ENCODE measurements at places on chromosomes 2 and 18. TPM values are rescaled to one million over a fixed set of nuclear protein-coding genes. Genes with fewer than 3 reads are reported as not detected.

Gene ARL5A
- total RNA-seq, result 44.1 TPM

Gene ANO7
- 0.09 TPM for total RNA-seq

DNA sequence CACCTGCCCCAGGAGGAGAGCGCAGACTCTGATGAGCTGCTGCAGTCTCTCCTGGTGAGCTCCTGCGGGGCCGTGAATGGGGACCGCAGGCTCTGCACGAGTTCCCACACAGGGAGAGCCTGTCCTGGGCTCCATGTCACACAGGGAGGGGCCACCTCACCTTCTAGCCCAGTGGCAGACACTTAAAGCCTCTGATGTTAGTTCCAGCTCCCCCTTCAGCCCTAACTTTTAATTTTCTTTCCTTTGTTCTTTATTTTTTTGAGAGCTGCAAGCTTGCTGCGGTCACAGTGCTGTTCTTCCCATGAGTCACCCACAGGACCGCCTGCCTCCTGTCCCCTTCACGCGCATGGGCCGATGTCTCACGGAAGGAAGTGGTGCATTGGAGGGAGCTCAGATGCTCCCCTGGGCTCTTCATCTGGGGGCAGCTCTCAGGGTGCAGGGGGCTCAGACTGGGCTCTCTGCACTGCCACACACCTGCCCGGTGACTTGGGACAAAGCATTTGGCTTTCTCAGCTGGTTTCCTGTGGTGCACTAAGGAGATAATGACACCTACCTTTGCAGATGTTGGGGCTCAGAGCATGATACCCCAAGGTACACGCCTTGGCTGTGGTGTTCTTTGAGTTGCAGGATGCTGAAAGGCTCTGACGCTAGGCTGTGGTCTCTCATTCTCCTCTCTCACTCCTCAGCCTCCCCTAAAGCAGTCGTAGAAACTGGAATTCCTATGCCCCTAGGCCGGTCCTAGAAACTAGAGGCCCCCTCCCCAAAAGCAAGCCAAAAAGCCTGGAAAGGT lies 37.2 kb upstream of the PXDN start:
- no peak for DNase-seq

DNA sequence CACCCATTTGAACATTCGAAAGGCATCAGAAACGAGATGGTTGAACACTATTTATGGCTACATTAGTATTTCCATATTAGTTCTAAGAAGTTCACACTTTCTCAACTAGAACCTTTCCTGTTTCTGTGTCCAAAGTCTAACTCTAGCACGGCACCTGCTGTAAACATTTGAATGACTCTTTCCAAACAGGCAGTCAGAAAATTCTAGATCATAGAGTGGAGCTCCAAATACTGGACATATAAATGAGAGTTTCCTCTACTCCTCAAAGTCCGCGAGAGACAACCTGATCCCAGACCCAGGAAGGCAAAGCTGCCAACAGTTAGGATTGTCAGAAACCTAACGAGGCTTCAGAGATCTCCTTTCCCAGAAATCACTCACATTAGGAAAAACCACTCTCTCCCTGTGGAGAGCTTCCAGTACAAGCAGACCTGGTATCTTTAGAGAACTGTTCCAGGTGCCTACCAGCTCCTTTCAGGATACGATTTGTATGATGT lies 10.6 kb downstream of the RND3 start:
- no peak for DNase-seq

DNA sequence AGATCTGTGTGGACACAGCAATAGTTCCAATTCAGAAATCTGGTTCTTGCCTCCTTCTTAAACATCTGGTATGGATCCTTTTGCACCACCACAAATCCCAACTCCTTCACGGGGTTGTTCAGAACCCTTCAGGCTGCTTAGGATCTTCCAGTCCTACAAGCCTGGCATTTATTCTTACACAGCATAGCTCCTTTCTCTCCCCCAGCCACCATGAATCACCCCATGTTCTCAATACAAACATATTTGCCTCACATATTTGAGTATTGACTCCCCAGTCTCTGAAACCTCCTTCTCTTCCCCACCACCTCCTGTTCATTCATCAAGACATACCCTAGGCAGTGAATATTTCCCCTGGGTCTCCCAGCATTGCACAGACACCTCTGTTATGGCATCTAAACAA lies 155.2 kb downstream of the ALK start:
- no peak for DNase-seq

GRCh38 chr18:39198376-39198775 lies 1632.8 kb upstream of the CELF4 start:
- no peak for DNase-seq

All from thymus (tissue), 14 donors.